Occipital lobe (tissue), 3 donors: ENCODE measurements at places on chromosomes 1 and 21.
A peak's percentile ranks its signal among the peaks of the same experiment; 100 is the strongest.

- DNase-seq, result no peak
Observed at GRCh38 chr1:233293556-233294446, 1.7 kb downstream of the PCNX2 start.

DNA sequence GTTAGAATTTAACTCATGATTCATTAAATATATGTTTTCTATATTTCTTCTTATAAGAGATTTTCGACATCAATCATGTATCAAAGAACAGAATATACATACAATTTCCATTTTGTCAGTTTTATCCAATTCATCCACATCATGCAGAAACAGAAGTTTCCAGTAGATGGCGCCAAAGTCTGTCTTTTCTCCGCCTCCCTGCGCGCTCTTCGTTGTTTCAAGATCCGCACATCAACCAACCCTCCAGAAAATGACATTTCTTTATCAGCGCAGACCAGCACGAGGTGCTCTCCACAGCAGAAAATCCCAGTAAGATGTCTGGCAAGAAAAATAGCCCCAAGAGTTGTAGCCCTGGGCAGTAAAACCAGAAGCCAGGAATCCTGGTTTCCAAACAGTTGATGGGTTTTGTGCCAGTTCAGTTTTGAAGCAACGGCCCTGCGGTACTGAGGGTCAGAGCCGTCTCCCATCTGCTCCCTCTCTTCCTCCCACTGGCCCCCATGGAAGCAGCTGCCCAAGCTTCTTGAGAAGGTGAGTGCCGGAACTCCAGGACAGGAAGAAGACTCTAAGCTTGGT is 38.6 kb upstream of the GPR137B start:
- peak; percentile 27 for DNase-seq

DNA sequence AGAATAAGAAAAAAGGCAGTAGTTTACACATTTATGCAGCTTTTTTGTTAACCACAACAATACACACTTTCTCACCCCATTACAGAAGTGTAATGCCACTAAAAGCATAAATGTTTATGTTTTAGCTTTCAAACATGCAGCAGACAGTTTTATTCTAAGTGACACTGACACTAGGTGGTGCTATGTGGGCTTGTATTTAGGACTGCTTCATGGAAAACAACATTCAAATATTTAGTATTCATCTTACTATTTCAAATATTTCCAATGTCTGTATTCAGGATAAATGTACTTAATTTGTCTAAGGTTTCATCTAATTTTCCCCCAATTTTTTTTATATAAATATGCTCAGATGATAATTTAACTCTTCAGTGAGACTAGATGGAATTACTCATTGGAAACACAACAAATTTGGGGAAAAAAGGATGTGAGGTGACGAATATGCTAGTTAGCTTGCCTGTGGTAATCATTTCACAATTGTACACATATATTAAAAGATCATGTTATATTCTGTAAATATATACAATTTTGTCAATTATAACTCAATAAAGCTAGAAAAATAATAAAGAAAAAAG is 71.4 kb downstream of the USP1 start:
- DNase-seq, result no peak

DNA sequence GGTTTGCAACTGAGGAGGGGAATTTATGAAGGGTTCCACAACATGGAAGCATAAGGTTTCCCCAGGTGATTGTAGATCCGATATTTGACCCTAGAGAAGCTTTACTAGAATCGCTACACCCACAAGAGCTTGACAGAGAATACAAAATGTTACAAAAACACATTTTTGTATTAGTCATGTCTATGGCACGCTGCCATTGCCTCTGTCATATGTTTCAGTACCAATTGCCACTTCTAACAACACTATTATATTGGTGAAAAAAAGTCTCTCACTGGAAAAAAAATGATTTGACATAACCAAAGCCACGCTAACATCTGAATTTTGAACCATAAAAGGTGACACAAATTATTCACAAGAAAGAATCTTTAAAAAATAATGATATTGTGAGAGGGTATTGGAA is 214.5 kb downstream of the KCNT2 start:
- DNase-seq, result no peak

GRCh38 chr1:211536606-211537005 is 42.4 kb downstream of the SLC30A1 start:
- no peak for DNase-seq

GRCh38 chr1:229572286-229572685 is 13.8 kb upstream of the ABCB10 start:
- DNase-seq, result no peak

DNA sequence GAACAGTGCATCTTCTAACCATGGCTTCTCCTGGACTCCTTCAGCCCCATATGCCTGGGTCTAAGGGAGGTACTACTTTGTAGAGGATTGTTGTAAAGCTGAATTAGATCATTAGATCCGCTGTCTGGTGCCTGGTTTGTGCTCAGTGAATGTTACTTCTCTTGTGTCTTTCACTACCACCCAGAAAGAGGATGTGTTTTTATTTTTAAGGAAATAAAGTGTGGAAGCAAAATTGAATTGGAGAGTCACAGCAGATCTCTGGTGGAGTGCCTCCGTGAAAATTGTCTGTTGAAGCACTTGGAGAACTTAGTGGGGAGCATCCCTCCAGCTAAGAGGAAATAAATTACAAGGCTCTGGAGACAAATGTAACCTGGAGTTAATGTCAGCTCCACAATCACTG is 101.8 kb upstream of the ARTN start:
- no peak for DNase-seq

DNA sequence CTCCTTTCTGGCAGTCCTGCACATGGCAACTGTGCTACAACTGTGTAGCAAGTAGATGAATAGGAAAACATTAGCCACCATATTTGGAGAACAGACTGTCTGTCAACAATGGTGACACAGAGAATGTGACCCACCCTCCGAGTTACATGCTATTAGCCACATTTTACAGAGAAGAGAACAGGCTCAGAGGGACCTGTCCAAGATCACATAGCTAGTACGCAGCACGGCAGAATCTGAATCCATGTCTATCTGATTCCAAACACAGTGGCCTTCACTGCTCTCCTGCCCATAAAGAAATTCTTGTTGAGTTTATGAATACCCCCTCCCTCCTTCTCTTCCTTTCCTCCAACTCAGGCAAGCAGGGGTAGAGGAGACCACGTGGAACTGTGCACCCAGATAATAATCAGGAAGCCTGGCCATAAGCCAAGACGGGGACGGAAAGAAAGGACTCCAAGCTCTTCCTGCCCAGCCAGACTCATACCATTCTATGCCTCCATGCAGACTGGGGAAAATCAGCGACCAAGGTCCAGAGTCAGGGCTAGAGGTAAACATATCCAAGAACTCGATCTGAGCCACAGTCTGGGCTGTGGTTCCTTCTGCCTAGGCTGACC is 78.8 kb downstream of the TRABD2B start:
- DNase-seq, result no peak

- DNase-seq, result no peak
Observed at GRCh38 chr1:202576816-202577215, 133.4 kb downstream of the SYT2 start.

GRCh38 chr1:65344171-65344814 is 35.0 kb downstream of the DNAJC6 start:
- DNase-seq, result no peak

DNA sequence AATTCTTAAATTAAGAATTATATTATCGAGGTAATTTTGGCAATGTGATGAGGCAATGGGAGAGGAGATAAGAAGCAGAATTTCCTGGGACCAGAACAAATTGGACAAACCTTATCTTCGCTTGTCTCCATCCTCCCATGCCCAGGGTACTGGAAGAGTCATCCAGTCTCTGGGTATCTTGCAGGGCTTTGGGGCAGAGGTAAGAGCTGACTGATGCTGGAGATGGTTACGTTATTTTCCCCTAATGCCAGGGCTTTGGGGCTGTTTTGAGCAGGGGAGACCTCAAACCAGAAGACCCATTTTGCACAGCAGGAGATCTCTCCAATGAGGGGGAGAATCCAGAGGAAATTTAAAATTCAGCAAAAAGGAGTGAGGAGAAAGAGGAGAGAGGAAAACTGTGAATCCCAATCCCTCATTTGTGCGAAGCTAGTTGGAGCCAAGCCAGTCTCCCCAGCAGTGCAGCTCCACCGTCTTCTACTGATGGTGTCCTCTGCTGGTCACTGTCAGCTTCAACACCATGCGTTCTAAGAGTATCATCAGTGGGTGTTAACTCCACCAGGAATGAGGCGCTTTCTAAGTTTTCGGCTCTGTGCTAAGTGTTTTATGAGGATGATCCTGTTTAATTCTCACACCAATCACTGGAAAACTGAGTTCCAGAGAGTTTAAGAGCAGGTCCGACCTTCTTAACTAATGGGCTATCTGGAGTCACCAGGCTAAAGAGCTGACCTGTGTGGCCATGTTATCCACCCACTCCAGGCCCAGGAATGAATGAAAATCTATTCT is 86.8 kb upstream of the CD34 start:
- peak; percentile 33 for DNase-seq

GRCh38 chr1:232474826-232475225 is 155.1 kb downstream of the SIPA1L2 start:
- DNase-seq, result no peak

DNA sequence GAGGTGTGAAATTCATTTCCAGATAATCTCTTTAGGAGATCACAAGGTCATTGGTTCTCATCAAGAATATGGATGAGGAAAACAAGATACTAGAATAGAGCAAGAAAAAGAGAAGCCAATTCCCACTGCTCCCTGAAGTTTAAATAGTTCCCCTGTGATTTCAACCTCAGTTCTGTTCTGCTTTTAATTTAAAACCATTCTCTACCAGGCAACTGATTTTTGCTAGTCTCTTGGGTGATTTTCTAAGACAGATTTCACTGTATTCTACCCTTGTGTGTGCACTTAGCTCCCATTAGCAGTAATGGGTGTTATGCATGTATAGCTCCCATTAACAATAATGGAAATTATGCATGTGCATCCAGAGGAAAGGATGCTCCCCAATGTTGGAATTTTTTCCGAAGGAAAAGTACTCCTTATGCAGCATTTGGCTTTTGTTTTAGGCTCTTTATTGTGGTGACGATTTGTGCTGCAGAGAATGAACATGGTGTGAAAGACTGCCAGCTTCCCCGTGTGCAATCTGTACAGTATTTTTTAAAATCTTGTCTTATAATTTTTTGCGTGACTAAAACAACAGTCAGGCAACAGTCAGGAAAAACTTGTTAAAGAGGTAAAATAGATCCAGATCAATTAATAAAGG is 144.0 kb upstream of the ZRANB2 start:
- no peak for DNase-seq

GRCh38 chr1:204684571-204685235 is 835 bp downstream of the LRRN2 start:
- DNase-seq, result no peak

- no peak for DNase-seq
Observed at GRCh38 chr1:236091933-236092318, 27.0 kb upstream of the NID1 start.

DNA sequence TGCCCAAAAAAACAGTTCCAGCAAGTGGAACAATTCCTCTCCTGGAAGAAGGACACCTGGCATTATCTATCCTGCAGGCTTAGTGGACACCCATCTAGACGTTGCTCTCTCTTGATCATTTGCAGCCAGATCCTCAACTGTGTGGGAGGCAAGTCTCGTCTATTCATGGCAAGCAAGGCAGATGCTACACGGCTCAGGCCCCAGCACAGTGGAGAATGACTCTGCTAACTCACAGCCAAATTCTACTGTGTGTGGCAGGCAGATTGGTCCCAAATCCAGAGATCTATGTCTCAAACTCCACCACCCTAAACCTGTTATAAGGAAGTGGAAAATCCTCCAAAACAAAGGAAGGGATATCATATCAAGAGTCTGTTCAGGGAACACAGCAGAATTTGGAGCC is 7.0 kb downstream of the TNNT2 start:
- peak; percentile 17 for DNase-seq

DNA sequence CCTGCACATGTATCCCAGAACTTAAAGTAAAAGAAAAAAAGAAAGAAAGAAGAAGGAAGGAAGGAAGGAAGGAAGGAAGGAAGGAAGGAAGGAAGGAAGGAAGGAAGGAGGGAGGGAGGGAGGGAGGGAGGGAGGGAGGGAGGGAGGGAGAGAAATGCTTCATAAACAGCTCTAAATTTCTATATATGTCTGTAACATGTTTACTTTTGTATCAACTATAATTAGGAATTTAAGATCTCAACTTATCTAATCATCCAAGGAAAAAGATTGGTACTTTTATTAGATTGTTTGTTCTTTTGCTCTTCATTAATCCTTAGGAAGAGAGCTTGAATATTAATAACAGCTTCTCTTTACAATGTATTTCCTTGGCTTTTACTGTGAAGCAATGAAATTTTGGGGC is 195.4 kb upstream of the PRMT6 start:
- no peak for DNase-seq

- peak; percentile 88 for DNase-seq
Observed at GRCh38 chr1:161045736-161046604, at the start of gene USF1. USF1 (minus strand) TSS chr1:161045977; CDS start chr1:161043275, 2,702 bp downstream.

DNA sequence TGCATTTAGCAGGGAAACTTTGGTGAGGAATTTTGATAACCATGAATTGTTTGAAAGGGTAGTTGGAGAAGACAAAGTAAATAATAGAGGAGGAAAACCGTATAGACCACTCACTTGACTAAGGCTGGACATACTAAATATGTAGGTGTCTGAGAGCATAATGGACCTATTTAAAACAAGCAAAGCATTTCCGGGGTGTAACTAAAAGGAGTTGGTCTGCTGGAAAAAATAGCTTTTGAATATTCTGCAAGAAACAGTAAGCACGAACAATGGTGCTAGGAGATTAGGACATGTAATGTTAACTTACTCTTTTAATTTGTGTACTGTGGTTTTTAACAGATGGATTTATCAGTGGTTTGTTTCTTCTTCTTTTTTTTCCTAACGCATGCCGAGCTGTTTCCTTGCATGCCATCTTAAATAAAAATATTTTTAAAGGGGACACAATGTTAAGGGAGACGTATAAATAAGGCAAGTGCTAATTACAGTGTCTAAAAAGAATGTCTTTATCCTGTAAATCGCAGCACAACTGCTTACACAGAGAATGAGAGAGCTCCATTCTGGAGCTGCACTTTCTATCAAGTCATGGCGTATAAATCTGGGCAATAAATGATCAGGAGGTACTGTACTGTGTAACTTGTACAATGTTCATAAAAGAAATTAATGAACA is 492.1 kb downstream of the LMO4 start:
- no peak for DNase-seq

DNA sequence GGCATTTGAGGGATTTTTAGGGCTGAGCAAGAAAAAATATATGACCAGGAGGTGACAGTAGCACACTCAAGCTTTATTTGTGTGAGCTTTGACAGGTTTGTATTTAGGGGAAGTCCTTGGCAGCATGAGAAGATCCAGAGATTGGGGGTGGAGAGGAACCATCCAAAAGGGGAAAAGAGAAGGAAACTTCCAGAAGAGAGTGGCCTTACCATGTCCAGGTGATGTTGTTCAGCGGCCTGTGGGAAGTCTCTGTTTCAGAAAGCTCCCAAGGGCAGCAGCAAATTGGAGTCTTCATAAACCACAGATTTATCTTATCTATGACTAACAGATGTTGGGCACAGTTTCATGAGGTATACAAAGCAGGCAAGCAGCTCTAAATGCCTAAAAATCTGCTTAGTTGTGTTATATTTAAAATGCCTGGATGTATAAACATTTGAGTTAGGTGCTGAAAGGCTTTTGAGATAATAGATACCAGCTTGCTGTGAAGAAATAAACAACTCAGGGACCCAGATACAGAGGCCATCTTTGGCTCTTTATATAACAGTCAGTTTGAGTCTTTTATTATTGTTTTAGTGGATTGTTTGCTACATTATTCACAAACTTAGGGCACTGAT is 21.2 kb upstream of the ADAR start:
- no peak for DNase-seq
